ENCODE measurements at places on chromosomes 16 and 17.

DNA sequence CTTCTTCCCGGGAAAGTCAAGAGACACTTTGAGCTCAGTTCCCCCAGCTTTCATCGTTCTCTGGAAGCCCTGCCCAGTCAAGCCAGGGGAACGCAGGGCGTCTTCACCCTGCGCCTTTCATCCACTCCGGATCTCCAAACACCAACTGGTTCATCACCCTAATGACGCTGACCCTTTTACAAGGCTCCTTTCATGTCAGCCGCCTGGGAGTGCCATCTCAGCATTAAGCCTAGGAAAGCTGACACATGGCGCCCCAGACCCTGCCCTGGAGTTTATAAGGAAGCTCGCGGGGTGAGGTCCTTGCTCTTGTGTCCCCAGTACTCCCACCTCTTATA lies 594 bp upstream of the DNAJC7 start:
- no peak for DNase-seq

- DNase-seq: no peak
These were observed 1.6 kb upstream of the SPATA32 start for GRCh38 chr17:45263477-45263860.

- DNase-seq: peak; percentile 100
These were observed 4.2 kb upstream of the PER1 start for GRCh38 chr17:8156246-8156992.

- no peak for DNase-seq
These were observed 33.8 kb upstream of the USP43 start for GRCh38 chr17:9611557-9611956.

DNA sequence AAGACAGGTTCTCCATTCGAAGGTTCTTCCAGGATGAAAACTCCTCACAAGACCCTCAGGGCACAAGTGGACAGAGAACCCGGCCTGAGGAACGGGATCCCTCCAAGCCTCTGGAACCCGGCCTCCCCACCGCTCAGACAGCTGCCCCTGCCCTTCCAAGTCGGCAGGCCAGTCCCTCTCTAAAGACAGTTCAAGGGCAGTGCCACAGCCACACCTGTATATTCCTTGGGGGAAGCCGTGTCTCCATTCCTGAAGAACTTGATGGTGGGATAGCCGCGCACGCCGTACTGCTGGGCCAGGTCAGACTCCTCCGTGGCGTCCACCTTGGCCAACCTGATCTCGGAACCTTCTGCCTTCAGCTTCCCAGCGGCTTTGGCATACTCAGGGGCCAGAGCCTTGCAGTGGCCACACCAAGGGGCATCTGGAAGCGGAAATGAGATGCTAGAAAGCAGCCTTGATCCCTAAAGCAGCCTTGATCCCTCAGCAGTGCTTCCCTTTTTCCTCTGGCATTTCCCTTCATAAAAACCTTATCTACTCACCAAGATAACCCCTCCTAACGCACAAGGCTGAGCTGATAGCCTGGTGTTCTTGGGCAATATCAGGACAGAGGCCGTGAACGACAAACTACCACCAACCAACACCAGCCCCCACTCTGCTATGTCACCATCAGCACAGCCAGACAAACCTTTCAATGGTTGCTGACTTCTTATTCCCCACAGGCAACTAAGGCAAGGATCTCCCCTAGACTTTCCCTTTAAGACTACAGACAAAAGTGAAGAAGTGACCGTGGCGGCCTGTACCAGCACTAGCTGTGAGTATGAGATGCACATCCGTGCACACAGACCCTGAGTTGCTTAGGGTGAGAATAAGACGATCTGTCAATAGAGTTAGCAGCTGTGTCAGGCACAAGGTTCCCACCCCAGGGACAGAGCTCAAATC lies 1.1 kb downstream of the P4HB start:
- DNase-seq: no peak

GRCh38 chr17:48074322-48075081 lies 26.3 kb downstream of the NFE2L1 start:
- peak; percentile 76 for DNase-seq

GRCh38 chr17:32871746-32872145 lies 5.2 kb downstream of the MYO1D start:
- no peak for DNase-seq

- no peak for DNase-seq
These were observed 7.3 kb downstream of the HASPIN start for GRCh38 chr17:3730881-3731429.

GRCh38 chr16:17335826-17336529 lies 134.8 kb downstream of the XYLT1 start:
- DNase-seq: no peak

DNA sequence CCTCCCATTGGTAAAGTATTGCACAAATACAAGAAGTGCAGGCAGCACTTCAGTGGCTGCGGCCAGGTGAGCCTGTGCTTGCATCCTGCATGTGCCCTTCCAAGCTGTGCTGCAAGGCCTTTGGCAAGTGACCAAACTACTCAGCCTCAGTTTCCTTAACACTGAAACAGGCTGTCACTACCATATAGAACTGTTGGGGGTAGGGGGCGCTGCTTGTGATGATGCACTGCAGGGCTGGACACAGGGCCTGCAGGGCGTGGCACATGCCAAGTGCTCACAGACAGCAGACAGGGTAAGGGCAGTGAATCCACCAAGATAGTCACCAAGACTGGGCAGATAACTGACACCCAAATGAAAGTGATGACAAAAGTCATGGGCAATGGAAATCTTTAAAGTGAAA lies 65.6 kb upstream of the SREBF1 start:
- DNase-seq: no peak

Measured in trophoblast cell (in vitro differentiated cells and primary cell).